ENCODE measurements at places on chromosomes 12 and 14.

GRCh38 chr14:69363964-69364363, 34.1 kb downstream of the ERH start:
- DNase-seq, result no peak

GRCh38 chr12:52630008-52630500, 11.7 kb upstream of the KRT73 start:
- no peak for DNase-seq

DNA sequence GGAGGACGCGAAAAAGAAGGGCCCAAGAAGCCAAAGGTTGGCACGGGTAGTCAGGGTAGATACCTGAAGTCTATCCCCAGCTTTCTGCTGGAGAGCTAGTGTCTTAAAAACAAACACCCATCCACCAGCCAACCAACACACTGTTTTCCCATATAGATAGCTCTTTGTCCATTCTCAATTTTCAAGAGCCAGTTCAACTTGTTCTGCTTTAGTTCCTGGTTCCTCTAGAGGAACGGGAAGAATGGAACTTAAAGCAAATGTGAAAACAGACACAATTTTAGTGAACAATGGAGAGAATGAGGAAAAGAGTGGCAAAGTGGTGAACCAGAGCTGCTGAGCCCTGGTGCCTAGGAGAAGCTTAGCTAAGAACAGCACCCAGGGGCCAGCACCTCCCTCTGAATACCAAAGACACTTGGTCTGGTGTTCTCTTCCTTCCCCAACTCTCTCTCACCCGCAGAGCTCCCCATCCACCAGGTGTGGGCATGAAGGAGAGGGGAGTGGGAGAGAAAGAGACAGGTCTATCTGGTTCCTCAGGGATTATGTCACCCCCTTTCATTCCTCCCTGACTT, 3.8 kb downstream of the NDRG2 start:
- DNase-seq, result no peak

DNA sequence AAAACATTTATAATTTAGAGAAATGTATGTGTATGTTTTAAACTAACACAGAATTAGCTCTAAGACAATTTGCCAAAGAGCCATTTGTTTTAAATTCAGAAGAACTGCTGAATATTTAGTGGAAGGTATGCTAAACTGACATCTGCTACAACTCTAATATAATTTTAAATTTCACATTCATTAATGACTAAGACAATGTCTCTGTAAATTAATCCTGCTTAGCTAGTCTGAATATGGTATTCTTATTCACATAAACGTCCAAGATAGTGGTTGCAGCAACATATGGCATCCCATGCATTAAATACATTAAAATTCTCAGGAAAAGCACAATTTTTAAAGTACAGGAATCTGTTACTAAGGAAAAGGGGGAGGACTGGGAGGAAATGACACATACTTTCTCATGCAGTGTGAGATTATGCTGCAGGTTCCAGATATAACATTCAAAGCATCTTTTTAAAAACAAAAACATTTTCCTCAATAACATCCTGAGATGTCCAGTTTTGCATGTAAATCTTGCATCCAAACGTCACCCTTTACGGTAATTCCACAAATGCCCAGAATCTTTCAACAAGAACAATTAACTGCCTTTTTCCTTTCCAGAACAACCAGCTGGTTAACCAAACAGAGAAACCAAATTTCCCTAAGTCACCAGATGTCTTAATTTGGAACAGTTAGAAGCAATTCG, 26.9 kb downstream of the WDR89 start:
- no peak for DNase-seq

DNA sequence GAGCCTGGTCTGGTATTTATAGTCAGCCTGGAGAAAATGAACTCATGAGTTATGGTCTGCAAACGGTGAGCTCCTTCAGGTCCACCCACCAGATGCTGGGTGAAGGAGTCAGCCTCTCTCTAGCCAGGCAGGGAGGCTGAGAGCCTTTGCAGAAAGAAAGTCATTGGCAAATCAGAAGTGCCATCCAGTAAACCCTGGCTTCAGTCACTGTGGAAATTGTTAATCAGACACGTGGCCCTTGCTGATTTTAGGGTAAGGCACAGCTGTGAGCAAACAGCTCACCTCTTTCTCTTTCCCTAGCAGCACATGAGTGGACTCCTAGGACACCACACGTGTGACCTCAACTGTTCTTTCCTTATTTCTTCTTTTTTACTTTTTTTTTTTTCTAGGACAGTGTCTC, 44.9 kb downstream of the CHST11 start:
- no peak for DNase-seq

DNA sequence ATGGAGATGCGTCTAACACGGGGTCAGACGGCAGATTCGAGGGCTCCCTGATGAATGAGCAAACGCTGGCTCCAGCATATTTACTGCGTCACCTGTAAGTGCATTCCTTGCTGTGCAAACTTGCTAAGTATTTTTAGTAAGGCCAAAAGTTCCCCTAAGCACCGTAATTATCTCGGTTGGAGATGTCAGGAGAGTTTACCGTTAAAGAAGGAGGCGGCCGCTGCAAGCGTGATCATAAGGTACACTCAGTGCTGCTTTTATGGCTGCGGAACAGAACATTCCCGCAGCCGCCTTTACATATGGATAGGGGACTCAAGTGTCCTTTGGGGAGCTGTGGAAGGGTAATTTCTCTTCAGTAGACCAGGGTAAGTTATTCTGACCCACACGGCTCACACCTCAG, 175.6 kb downstream of the GLT1D1 start:
- no peak for DNase-seq

DNA sequence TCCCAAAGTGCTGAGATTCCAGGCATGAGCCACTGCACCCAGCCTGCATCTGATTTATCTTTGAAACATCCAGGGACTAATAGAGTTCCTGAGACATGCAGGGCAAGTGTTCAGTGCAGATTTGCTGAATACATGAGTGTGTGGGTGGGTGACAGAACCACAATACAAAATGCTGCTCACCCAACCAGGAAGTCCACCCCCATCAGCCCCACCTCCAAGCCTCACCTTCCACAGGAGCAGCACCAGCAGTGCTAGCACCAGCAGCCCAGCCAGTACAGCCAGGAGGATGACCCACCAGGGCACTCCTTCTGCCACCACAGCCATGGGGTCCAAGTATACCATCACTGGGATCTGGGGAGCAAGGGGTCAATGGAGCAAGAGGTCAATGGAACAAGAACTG, 20.0 kb downstream of the ITGA7 start:
- no peak for DNase-seq

DNA sequence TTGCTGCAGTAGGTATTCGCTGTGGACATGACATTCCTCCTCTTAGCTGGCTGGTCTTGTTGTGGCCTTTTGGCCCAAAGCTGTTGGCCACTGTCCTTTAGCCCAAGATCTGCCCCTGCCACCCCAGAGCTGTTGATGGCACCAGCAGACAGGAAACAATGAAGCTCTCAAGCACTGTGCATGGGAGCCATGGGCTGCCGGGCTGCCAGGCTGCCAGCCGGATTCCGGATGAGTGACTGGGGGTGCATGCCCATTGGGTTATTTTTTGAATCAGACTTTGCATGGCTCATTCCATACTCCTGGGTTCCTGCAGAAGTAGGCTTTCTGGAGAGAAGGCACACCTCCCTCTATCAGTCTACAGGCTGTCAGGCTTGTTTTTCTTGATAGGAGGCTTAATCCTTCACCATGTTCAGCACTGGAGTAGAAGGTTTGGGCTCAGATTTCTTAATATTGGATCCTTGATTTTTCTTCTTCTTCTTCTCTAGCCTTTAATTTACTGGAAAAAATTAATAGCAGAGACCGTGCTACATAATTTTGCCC, 32.4 kb downstream of the MAX start:
- DNase-seq, result no peak

GRCh38 chr14:104898195-104898558, 26.5 kb upstream of the PLD4 start:
- DNase-seq, result no peak

GRCh38 chr14:102805371-102805891, 28.2 kb downstream of the TRAF3 start:
- DNase-seq, result no peak

DNA sequence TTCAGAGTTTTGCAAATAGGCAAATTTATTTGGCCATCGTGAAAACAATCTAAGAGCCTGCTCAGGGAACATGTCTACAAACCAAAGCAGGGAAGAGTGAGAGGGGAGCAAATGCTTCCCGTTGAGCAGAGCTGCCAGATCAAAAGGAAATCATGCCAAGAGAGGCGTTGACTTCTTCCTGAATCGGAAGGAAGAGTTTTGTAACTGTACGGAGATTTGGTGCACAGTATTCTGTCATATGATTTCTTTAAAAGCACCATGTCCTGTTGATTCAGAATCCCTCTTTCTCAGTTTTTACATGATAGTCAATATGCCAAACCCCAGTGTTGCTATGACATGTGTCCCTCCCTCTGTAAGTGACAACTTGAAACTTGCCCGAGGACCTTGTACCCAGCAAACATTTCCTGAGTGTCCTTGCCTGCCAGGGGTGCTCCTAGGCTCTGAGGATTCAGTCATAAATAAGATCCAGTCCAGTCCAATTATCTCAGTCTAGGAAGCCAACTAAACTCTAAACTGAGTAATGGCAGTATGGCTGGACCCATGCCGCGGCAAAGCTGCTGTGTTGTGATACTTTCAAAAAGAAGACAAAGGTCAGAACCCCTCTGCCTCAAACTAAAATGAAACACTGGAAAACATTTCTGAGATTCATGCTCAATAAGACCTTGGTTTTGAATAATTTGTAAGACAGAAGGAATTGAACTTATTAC, 300.1 kb upstream of the FKBP4 start:
- no peak for DNase-seq

- no peak for DNase-seq
Observed at GRCh38 chr14:22567437-22567836, 21.6 kb downstream of the DAD1 start.

DNA sequence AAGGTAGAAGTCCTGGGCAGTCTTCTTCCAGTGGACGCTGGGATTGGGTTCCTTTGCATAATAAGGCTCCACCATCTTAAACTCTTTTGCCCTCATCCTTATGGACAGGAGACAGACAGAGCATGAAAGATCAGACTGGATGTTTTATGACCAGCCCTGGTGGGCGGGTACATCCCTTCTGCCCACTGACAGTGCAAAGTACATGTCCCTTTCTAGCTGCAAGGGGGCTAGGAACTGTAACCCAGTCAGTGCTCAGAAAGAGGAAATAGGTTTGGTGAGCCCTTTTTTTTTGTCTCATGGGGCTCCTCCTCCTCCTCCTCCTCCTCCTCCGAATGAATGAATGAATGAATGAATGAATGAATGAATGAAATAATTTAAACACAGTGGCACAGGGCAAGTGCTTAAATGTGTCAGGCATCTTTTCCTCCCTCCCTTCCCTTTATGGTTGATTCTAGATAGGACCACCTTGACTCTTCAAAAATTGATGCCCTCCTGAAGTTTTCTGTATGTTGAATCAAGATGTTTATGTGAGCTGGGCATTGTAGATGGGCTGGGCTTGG, 36.4 kb upstream of the HNF1A start:
- DNase-seq, result no peak

DNA sequence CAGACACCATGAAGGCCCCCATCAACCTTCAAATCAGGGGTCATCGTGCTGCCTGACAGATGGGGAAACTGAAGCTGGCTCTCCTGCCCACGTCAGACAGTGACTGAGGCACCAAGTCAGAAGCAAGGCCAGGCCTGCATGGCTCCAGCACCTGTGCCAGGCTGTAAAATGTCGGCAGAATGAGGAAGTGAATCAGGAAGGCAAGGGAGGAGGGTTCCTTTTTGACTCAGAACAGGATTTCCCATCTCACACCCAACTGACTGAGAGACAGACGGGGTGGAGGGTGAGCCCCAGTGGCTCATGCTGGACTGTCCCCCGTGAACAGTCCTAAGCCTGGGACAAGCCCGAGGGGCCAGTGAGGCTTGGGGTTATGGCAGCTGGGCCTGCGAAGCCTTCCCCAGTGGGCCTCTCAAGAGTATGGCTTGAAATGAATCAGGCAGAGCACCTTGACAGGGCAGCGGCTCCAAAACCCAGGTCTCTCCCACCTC, 20.9 kb downstream of the SYNE3 start:
- DNase-seq, result no peak

- DNase-seq, result no peak
Observed at GRCh38 chr12:78442454-78442801, 422.1 kb upstream of the SYT1 start.

GRCh38 chr14:65502676-65503124, 90.2 kb downstream of the FUT8 start:
- no peak for DNase-seq

DNA sequence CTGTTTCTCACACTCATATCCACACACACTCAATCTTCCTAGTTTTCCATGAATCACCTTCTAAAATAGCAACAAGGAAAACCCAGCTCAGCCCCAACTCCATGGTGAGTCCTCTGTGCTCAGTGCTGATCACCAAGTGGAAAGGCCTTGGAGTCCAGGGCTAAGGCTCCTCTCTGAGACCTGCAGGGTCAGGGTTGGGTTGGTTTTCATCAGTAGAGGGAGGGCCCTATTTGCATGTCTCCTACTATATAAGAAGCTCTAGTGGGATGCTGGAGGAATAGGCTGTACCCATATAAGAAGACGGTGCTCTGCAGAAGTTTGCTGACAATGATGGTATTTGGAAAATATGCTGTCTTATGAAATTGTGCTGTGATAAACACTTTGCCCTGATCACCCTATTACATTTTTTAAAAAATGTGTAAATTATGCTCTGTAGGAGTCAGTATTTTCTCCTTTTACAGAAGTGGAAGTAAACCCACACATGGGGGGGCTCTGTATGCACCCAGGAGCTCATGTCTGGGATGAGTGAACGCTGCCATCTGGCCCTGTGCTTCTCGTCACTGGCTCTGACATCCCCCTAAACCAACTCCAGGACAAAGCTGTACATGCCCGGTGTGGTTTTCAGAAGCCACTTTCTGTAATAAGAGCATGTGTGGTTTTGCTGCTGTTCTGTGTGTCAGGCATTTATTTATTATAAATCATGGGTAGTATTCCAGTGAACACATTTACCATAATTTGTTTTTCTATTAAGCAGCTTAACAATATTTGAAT, 536.3 kb downstream of the TMEM121 start:
- no peak for DNase-seq

DNA sequence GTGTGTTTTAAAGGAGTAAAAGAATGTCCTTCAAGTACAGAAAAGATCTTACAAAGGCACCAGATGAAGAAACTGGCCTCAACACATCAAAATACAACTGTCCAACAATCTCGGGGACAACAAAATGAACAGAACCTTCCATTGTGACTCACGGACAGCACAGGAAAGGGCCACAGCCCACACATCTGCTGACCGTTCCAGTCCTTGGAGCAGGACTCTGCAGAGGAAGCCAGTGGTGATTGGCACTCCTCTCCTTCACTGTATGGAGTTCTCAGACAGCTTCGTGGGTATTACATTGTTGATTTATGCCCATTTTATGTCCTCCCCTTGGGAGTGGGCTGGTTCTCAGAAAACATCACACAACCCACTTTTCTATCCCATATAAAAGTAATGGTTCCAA, 32.5 kb upstream of the TC2N start:
- no peak for DNase-seq

- no peak for DNase-seq
Observed at GRCh38 chr14:103854822-103855733, 7.7 kb upstream of the PPP1R13B start.
